ENCODE measurements at places on chromosomes 13 and 19. TPM values are rescaled to one million over a fixed set of nuclear protein-coding genes. Genes with fewer than 3 reads are reported as not detected.

Gene CEACAM4
- not detected for total RNA-seq

Gene ATP4A
- not detected for total RNA-seq

Gene ZNF850
- 3.9 TPM for total RNA-seq

Gene SYNE4
- total RNA-seq: 2.9 TPM

Gene LRCH1
- total RNA-seq: 7.0 TPM

Gene POSTN
- 1.8 TPM for total RNA-seq

Gene GPR183
- total RNA-seq: 0.07 TPM

Gene KLK15
- not detected for total RNA-seq

Gene CCDC124
- total RNA-seq: 94.5 TPM

Gene EHD2
- 124 TPM for total RNA-seq

Gene C1QTNF9B
- total RNA-seq: not detected

Gene CEACAM21
- not detected for total RNA-seq

Gene DPF1
- total RNA-seq: 3.6 TPM

Gene TUBA3C
- total RNA-seq: not detected

Gene APLP1
- 2.8 TPM for total RNA-seq

Gene IZUMO4
- total RNA-seq: 4.3 TPM

Gene MLLT1
- 20.3 TPM for total RNA-seq

Gene ZNF667
- 1.4 TPM for total RNA-seq

Gene SLC6A16
- not detected for total RNA-seq

Gene ZNF878
- total RNA-seq: 0.21 TPM

Gene FGF9
- not detected for total RNA-seq

Gene AZU1
- not detected for total RNA-seq

Gene CASP14
- not detected for total RNA-seq

Gene ZSCAN4
- total RNA-seq: not detected

Gene S1PR5
- total RNA-seq: 3.3 TPM

Gene MAST1
- 0.23 TPM for total RNA-seq

Gene SHC2
- total RNA-seq: 0.07 TPM

Gene VAV1
- total RNA-seq: 2.3 TPM

Gene CEACAM7
- 0.71 TPM for total RNA-seq

Gene LMTK3
- 5.8 TPM for total RNA-seq

Gene LRP3
- 17.4 TPM for total RNA-seq

Gene KANK2
- total RNA-seq: 24.9 TPM

Gene CC2D1A
- 37.5 TPM for total RNA-seq

Gene TTC9B
- total RNA-seq: not detected

Gene CD22
- not detected for total RNA-seq

Gene NLRP4
- not detected for total RNA-seq

Gene LHB
- not detected for total RNA-seq

Gene APOC4
- total RNA-seq: not detected

Gene ZNF560
- not detected for total RNA-seq

Gene SWSAP1
- total RNA-seq: 2.5 TPM

Gene ERVK3-1
- total RNA-seq: 17.9 TPM

Gene PEX11G
- total RNA-seq: 4.5 TPM

Gene LGALS14
- total RNA-seq: not detected

Gene SH2D3A
- total RNA-seq: 64.3 TPM

Gene TYROBP
- not detected for total RNA-seq

Gene KLHL1
- total RNA-seq: not detected

Gene ZNF296
- total RNA-seq: 0.98 TPM

Gene CCL25
- total RNA-seq: not detected

Gene SCN1B
- total RNA-seq: 0.23 TPM

Gene TEX26
- total RNA-seq: not detected

Gene PET100
- total RNA-seq: 25.8 TPM

Data from airway epithelial cell (primary cell).